ENCODE measurements at places on chromosomes 4 and X. TPM values are rescaled to one million over a fixed set of nuclear protein-coding genes. Genes with fewer than 3 reads are reported as not detected.

ODAPH gene
- 0.25 TPM for polyA plus RNA-seq

EMCN gene
- polyA plus RNA-seq, result 28.4 TPM

ADGRG4 gene
- polyA plus RNA-seq, result not detected

SOX3 gene
- polyA plus RNA-seq, result 0.10 TPM

LINC00632 gene
- 12.5 TPM for polyA plus RNA-seq

FGF16 gene
- polyA plus RNA-seq, result 3.3 TPM

WDR45 gene
- 34.4 TPM for polyA plus RNA-seq

GAGE2A gene
- not detected for polyA plus RNA-seq

FREM3 gene
- 0.15 TPM for polyA plus RNA-seq

LARP1B gene
- 23.3 TPM for polyA plus RNA-seq

LRAT gene
- 0.06 TPM for polyA plus RNA-seq

MID1 gene
- 22.2 TPM for polyA plus RNA-seq

SSX3 gene
- polyA plus RNA-seq, result not detected
